Fibroblast of skin of left quadriceps (primary cell): ENCODE measurements at places on chromosomes 1 and 21.

GRCh38 chr1:9855186-9855585 lies 31.4 kb upstream of the CLSTN1 start:
- DNase-seq, result no peak

GRCh38 chr21:26195708-26196107 lies 25.1 kb upstream of the APP start:
- DNase-seq, result no peak

GRCh38 chr1:56553046-56553445 lies 26.3 kb downstream of the PLPP3 start:
- DNase-seq, result no peak

GRCh38 chr1:156244126-156244525 lies 2.1 kb downstream of the BGLAP start:
- DNase-seq, result no peak

DNA sequence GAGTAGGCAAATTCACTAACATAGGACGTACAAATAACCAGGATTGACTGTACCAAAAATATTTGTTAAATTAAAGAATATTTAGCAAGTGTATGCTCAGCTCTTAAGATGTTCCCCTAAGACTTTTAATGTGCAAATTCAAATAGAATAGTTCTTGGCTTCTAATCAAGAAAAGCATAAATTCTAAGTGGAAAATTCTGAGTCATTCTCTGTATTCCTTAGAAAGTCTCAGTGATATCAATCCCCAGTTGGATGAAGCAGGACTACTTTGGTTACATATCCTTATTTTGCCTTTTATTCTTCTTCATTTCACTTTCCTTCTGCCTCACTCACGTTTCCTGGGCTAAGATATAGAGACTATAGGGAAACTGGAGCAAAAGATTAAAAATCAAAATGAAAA lies 130.2 kb downstream of the IFI44 start:
- DNase-seq, result peak; percentile 24

- no peak for DNase-seq
These were observed 227.6 kb downstream of the LMO4 start for GRCh38 chr1:87556326-87556725.

GRCh38 chr1:211775170-211775569 lies 55.4 kb downstream of the LPGAT1 start:
- no peak for DNase-seq

GRCh38 chr21:45049714-45050344 lies 24.6 kb upstream of the ADARB1 start:
- DNase-seq, result no peak

DNA sequence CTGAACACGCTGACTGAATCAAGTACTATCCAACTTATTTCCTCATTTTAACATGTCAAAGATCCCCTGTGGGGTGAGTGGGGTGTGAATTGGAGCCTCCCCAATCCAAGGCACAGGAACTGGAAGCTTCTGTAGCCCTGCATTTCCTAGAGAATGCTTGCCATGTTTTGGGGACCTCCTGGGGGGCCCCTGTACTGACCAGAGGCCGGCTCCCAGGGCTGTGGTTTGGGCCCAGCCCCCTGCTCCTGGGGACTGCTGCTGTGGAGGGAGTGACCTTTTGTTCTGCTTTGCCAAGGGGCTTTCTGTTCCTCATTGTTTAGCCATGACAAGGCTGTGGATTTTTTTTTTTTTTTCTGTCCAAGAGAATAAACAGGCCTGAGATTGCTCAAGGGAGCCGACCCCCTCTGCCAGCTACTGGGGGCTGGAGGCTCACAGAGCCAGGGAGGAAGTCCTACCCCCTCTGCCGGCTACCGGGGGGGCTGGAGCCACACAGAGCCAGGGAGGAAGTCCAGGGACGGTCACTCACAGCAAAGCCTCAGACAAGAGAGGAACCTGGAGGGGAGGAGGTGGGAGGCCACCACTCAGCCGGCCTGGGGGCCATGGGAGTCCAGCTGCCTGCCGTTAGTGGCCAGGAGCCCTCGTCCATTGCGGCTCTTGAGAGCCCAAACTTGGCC lies 17.4 kb downstream of the TNFRSF1B start:
- peak; percentile 41 for DNase-seq

- no peak for DNase-seq
These were observed 2.2 kb downstream of the TNFRSF4 start for GRCh38 chr1:1211541-1212441.

- DNase-seq, result no peak
These were observed 2.4 kb downstream of the LRP8 start for GRCh38 chr1:53325326-53326087.

GRCh38 chr1:109327285-109327684 lies 20.5 kb upstream of the MYBPHL start:
- no peak for DNase-seq

DNA sequence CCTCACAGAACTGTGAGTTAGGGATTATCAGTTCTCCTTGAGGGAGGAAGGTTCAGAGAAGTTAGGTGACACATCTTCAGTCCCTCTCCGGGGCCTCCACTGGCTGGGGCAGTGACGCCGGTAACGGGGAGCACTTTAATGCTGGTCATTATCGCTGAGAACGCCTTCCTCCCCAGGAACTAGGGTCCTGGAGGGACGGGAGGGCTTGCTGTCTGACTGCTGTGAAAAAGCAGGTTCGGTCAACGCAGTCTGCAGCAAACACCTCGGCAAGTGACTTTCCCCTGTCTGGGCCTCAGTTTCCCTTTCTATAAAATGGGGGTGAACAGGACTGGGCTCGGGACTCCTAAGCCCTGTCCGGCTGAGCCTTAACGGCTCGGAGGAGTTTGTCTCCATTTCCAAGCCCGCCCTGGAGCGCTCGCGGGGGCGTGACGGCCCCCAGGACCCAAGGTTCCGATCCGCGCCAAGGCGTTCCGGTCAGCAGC lies 341 bp upstream of the TMEM61 start:
- no peak for DNase-seq

DNA sequence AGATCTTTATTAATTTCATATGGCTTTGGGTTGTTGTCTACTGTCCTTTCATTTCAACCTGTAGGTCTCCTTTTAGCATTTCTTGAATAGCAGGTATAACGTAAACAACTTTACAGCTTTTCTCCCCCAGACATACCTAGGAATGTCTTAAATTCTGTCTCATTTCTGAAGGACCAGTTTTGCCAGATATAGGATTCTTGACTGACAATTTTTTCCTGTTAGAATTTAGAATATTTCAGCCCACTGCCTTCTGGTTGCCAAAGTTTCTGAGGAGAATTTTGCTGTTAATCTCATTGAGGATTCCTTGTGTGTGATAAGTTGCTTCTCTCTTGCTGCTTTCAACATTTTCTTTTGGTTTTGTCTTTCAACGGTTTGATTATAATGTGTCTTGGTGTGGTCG lies 60.1 kb downstream of the CCDC30 start:
- DNase-seq, result no peak

GRCh38 chr1:184734980-184735379 lies 19.7 kb downstream of the EDEM3 start:
- DNase-seq, result no peak

DNA sequence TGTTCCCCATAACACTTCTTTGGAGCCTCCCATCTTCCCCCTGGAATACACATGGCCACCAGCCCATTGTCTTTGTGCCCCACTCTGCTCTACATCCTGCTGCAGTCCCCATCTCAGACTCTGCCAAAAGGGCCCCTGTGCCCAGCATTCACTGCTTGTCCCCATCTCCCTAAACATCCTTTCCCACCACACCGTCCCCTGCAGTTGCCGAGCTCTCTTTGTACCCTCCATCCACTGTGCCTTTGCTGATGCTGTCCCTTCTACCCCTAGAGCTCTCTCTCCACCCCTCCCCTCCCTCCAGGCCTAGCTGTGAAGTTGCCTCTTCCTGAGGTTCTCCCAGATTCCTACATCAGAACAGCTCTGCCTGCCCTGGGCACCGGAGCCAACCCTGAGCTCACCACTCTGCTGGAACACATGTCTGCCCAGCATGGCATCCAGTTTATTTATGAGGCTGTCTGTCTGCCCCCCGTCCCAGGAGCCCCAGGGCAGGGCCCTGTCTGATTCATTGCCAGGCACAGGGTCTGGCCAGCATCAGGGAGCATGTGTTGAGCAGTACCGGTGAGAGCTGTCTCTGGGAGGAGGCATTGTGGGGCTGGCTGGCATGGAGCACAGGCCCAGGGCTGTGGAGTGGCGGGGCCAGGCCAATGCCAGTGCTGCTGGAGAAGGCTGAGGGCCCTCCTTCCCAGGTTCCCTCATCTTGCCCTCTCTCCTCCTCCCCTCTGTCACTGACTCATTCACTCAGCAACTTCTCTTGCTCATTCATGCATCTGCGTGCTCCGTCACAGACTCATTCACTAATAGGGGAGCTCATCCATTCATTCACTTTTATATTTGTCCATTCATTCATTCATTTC lies 28.8 kb downstream of the EDN2 start:
- no peak for DNase-seq

- peak; percentile 9 for DNase-seq
These were observed 28.2 kb downstream of the TCEANC2 start for GRCh38 chr1:54081306-54082270.

DNA sequence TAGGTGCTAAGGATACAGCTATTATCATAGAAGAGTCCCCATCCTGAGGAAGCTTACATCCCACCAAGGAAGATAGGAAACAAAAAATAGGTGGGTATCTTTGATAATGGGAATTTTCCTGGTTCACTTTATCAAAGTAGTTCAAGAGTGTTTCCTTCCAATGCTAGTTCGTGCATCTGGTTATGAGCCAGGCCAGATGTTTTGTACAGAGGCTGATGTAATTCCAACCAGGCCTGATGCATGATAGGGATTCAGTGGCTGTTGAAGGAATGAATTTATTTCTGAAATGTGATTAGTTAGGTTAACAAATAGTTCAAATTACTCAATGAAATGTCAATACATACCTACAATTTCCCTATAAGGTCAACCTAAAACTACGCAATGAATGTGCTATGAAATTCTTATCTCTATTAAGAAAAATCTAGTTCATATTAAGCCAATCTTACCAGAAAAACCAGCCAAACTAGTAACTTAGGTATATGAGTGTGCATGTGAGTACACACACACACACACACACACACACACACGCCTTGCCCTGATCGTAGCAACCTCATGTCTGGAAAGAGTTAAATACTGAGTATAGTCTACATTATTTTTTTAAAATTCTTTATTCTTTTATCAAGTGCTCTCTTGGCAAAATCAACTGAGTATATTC lies 9.5 kb upstream of the ZBTB18 start:
- no peak for DNase-seq

GRCh38 chr1:165988817-165989216 lies 161.4 kb downstream of the UCK2 start:
- no peak for DNase-seq

DNA sequence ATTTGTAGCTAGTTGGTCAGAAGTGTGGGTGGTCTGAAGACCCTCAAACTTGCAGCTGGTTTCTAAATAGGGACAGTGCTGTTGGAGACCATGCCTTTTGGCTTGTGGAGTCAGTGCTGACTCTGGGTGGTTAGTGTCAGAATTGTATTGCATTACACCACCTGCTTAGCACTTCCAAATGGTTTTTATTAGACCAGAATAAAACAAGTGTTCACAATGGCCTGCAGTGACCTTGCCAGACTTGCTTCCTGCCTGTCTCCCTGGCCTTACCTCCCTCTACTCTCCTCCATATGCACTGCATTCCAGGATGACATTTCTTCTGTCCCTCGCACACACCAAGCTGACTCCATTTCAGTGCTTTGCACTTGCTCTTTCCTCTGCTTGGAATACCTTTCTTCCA lies 72.7 kb upstream of the CNIH3 start:
- DNase-seq, result no peak

- no peak for DNase-seq
These were observed 26.8 kb downstream of the BCAS2 start for GRCh38 chr1:114554577-114554976.

DNA sequence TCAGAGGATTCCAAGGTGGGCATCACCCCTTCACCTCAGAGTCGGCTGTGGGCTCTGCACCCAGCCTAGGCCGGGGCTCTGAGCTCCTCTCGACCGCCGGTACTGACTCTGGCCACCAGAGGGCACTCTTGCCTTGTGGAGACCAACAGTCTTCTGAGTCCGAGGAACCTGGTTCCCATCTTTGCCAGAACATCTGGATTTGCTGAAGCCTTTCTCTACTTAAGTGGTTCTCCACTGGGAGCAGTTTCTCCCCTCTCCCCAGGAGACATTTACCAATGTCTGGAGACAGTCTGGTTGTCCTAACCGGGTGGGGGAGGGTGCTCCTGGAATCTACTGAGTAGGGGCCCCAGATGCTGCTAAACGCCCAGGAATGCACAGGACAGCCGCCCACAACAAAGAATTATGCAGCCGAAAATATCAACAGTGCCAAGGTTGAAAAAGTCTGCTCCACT lies 9.4 kb downstream of the ETV3L start:
- DNase-seq, result peak; percentile 94

- DNase-seq, result no peak
These were observed 14.8 kb upstream of the ZNF669 start for GRCh38 chr1:247118946-247119446.

- no peak for DNase-seq
These were observed 30.6 kb downstream of the KCND3 start for GRCh38 chr1:111958851-111959250.

DNA sequence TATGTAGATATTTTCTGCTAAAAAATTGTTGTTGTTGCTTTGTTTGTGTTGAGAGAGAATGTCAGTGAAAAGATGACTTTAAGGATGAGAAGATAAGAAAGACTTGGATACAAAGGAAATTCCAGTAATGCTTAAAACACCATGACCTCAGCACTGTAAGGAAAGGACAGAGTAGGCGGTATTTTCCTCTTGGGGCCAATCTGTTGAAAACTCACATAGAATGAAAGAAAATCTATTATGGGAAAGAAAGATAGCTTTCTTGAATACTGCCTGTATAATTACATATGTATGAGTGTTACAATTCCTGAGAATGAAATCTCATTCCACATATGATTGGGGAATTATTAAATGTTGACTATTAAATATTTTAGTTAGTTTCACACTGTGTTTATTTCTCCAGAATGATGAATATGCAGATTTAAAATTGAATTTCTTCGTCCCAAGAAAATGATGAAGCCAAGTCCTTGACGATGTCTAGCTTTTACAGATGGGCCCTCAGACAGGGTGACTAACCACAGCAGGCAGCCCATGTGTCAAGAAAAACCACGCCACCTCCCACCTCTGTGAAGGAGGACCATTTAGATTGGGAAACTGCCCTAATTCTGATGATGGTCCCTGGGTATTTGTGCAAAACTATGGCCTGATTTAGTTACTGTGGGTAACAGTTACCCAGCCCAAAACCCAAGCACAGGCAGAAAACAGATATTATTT lies 49.7 kb upstream of the LMO4 start:
- no peak for DNase-seq

- DNase-seq, result no peak
These were observed 908 bp downstream of the CD53 start for GRCh38 chr1:110873856-110874255.

GRCh38 chr21:45404730-45405270 lies at the start of gene COL18A1:
Gene COL18A1, plus strand, starts transcription at chr21:45405165. Its CDS starts 66 bp downstream, at chr21:45405231.
- peak; percentile 5 for DNase-seq

DNA sequence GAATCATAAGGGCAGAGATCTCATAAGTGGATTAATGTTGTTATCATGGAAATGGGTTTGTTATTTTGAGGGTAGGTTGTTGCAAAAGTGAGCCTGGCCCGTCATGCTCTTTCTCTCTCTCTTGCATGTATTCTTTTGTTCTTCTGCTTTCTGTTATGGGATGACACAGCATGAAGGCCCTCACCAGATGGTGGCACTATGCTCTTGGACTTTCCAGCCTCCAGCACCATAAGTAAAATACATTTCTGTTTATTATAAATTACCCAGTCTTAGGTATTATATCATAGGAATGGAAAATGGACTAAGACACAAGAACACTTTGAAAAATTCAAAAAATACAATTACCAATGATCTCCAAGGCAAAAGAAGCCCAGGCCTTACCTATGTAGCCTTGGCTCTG lies 676.1 kb downstream of the PTPRU start:
- peak; percentile 4 for DNase-seq

GRCh38 chr21:37827913-37828312 lies 88.3 kb downstream of the KCNJ6 start:
- no peak for DNase-seq
